ENCODE measurements at places on chromosomes 3 and 15.

DNA sequence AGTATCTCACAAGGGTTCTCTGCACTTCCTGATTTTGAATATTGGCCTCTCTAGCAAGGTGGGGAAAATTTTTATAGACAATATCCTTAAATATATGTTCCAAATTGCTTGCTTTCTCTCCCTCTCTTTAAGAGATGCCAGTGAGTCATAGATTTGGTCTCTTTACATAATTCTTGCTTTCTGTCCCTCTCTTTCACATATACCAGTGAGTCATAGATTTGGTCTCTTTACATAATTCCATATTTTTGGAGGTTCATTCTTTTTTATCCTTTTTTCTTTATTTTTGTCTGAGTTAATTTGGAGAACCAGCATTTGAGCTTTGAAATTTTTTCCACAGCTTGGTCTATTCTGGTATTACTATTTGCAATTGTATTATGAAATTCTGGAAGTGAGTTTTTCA is 77.7 kb upstream of the NUDT16 start:
- no peak for DNase-seq

- no peak for DNase-seq
Observed at GRCh38 chr3:123449997-123450604, 1.2 kb upstream of the ADCY5 start.

DNA sequence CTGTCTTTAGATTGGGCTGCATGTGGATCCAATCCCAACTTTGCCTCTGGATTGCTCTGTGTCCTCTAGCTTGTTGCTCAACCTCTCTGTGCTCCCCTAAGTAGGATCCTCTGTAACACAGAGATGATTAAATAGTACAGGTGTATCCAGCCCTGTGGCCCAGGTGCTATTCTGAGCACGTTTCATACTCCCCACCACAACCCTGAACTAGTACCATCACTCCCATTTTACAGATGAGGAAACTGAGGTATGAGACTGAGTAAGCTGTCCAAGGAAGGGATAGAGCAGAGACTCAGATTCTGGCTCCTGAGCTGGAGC is 7.2 kb downstream of the ISG20 start:
- DNase-seq = no peak

- DNase-seq = no peak
Observed at GRCh38 chr3:130658678-130659077, 88.0 kb downstream of the PIK3R4 start.

DNA sequence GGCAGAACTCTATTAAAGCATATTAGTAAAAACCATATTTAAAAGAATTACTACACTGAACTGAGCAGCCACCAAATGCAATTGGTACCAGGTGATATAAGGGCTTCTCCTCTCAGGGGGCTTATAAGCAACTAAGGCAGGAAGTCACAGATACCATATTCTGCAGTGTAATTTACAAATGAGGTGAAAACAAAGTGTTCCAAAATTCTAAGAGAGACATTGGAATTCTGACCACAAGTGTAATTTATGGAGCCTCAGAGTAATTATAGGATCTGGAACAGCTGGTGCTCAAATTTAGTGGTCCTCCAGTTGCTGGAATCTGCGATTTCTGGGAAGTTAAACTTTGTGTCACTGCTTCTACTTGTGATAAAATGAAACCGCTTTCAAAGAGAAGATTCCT is 3.1 kb upstream of the NR1I2 start:
- no peak for DNase-seq

All from chondrocyte (in vitro differentiated cells).